Dorsolateral prefrontal cortex (tissue), 122 donors: ENCODE measurements at places on chromosomes 7 and 10. TPM values are rescaled to one million over a fixed set of nuclear protein-coding genes. Genes with fewer than 3 reads are reported as not detected.

The GRID1 gene
- total RNA-seq: 50.6 TPM

GRCh38 chr7:140005341-140005740 lies 57.4 kb downstream of the PARP12 start:
- no peak for DNase-seq

GRCh38 chr7:5492020-5492635 lies 68.5 kb upstream of the TNRC18 start:
- DNase-seq: no peak

GRCh38 chr7:156497776-156498509 lies 142.6 kb upstream of the RNF32 start:
- DNase-seq: no peak

DNA sequence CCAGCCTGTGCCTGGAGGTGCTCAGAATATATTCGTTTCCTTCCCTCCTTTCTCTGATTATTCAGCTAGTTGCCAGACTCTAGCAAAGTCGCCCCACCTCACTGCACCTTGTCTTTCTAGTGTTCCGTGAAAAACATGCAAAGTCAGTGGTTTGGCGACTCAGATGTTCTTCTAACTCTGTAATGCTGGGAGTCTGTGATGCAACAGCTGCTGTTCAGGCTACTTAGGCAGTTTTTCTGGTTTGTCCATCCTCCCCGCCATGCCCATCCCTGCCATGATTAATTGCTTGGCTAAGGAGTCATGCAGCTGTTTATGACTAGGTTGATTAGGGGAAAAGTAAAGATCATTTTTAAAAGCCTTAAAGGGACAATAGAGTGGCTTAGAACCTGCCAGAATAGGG lies 99.4 kb downstream of the MTPN start:
- DNase-seq: no peak

- no peak for DNase-seq
Observed at GRCh38 chr10:29378106-29378505, 89.2 kb downstream of the LYZL1 start.

- no peak for DNase-seq
Observed at GRCh38 chr7:80785961-80786536, 132.8 kb downstream of the SEMA3C start.

- DNase-seq: no peak
Observed at GRCh38 chr10:43863859-43864591, 215.3 kb upstream of the ZNF32 start.

GRCh38 chr10:17181751-17182150 lies 19.7 kb downstream of the TRDMT1 start:
- no peak for DNase-seq
